ENCODE measurements at places on chromosomes 1 and 21.

GRCh38 chr1:180486092-180486491 lies 16.3 kb downstream of the ACBD6 start:
- no peak for DNase-seq

DNA sequence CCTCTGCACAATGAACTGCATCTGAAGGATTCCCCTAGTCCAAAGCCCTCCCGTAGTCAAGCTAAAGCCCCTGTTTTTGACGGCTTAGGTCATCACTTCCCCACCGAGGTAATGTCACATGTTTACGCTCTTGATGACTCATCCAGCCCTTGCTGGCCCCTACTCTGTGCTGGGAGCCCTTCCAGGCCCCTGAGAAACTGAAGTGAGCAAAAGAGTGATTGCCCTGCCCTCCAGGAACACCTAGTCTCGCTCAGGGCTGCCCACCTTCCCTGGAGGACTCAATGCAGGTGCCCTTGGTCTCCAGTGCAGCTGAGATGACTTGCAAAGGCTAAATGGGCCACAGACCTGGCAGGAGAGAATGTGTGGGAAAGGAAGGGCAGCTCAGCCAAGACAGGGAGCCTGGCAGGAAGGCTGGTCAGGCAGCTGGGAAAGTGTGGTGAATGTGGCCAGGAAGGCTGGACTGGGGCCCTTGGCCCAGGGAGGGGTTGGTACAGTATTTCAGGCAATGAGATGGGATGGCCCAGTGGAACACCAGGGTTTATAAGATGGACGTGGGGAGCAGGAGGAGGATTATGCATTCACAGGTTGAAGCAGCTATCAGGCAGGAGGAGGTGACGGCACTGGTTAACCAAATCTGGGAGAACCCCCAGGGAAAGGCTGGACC lies 345.6 kb downstream of the NPHP4 start:
- DNase-seq, result no peak

DNA sequence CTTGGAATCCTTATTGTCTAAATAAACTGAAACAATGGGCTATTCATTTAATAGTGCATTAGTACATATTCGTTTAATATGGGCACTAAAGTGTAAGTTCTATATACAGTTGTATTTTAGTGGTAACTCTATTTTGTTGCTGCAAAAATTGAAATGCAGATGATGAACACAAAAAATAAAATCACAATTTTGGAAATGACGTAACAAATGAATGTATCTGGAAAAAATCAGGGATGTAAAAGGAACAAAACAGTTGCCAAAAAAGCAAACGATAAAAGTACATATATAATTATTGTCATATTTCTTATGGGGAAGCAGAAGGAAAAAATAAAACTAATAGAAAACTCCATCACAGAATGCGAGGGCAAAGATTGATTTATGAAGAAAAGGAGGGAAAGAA lies 254.9 kb downstream of the RYR2 start:
- DNase-seq, result no peak

- no peak for DNase-seq
Observed at GRCh38 chr1:245434280-245434679, 279.5 kb downstream of the KIF26B start.

DNA sequence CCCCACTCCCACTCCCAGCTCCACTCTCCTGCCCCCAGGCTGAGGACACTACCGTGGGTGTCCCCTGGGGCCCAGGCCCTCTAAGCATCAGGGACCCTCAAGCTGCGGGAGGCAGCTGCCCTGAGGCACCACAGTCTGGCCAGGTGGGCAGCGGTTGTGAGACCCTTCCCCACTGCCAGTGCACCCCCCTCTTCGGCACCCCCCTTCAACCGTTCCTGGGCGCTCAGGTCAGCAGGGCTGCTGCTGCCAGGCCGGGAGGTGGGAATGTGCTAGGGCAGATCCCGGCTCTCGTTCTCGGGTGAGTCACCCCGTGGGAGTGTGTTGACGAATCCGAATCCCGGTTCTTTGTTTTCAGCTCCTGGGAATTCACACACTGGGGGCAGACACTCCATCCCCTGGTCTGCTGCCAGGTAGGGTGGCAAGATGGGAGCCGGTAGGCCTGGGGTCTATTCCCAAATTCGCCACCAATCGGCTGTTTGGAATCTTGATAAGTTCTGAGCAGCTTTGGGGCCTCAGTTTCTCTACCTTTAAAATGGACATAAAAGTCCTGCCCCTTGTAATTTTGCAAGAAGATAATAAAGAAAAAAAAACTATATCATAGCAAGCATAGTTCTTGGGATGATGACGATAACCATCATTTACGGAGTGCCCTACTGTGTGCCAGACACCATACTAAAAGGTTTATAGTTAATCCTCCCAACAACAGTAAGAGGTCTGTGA lies 28.5 kb upstream of the CASZ1 start:
- DNase-seq, result no peak

- DNase-seq, result no peak
Observed at GRCh38 chr1:160081261-160081936, at the start of gene KCNJ9. TSS of gene KCNJ9 (plus strand) at chr1:160081538. CDS start at chr1:160084031, 2,493 bp downstream.

GRCh38 chr1:244971552-244972216 lies 107.3 kb upstream of the HNRNPU start:
- no peak for DNase-seq

GRCh38 chr1:34460193-34460592 lies 283.5 kb downstream of the C1orf94 start:
- DNase-seq, result peak; percentile 46

DNA sequence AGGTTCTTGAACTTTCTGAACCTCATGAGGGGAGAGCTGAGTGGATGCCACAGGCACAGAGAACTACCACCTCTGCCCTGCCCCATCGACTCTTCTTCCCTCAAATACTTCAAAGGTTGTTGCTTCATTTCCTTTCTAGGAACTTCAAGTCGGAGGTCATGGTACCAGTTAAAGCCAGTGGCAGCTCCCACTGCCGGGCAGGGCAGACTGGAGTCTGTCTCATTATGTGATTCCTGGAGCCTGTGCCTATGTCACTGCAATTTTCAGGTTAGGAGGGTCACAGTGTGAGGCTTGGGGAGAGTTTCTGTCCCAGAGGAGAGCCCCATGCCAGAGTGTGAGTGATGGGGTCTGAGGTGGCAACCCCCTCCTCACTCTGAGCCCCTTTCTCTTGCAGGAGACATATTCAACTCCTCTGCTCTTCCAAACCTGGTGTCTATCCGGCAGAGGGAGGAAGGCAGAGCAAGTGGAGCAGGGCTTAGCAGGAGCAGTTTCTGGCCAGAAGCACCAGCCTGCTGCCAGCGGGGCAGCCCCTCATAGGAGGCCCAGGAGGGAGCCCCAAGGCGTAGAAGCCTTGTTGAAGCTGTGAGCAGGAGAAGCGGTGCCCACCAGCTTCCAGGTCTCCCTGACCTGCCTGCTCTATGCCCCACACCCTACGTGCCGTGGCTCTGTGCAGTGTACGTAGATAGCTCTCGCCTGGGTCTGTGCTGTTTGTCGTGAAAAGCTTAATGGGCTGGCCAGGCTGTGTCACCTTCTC lies 29.3 kb downstream of the CAMK1G start:
- no peak for DNase-seq

DNA sequence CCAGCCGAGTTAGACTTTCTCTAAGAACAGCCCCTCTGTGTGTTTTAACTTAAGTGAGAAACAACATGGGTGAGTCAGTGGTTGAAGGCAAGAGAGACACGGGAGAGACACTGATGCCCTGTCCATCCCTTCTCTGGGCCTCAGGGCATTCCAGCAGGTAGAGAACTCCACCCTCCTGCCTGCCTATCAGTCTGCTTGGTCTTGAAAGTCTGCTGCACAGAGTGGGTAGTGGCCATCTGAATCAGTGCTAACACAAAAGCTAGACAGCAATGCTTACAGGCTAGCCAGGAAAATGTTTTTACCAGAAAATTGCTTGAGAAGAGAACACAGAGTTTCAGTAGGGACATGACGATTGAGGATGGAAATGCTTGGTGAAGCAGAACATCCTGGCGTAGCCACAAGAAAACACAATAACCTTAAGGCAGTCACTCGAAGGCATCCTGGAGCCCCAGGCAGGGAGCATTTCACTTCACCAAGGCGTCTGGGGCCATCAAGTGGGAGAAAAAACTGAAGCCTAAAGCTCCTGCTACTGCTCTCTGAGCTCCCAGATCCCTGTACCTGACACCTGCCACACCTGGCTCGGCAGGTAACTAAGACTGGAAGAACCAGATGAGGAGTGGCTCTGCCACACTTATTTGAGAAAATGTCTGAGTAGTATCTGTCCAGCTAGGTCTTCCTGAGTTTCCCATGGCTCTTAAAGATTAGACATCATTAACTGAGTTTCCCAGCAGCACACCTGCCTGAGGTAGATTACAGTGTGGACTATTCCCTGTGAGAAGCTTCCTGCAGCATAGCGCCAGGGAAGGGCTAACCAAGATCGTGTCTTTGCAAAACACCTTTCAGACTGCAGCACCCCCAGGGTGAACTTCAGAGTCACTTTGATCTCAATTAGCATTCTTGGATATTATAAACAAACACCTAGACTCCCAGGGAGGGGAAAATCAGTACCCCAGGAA lies 18.1 kb upstream of the LBR start:
- no peak for DNase-seq

GRCh38 chr1:64940025-64940424 lies 26.3 kb downstream of the JAK1 start:
- DNase-seq, result no peak

- DNase-seq, result no peak
Observed at GRCh38 chr1:178335426-178335825, 161.3 kb downstream of the CLEC20A start.

GRCh38 chr1:11719313-11720032 lies 16.5 kb upstream of the AGTRAP start:
- peak; percentile 80 for DNase-seq

Data from activated CD4-positive, alpha-beta T cell treated with anti-CD3 and anti-CD28 coated beads for 24 hours (primary cell).